ENCODE measurements at places on chromosomes 16 and 17. TPM values are rescaled to one million over a fixed set of nuclear protein-coding genes. Genes with fewer than 3 reads are reported as not detected.

DNA sequence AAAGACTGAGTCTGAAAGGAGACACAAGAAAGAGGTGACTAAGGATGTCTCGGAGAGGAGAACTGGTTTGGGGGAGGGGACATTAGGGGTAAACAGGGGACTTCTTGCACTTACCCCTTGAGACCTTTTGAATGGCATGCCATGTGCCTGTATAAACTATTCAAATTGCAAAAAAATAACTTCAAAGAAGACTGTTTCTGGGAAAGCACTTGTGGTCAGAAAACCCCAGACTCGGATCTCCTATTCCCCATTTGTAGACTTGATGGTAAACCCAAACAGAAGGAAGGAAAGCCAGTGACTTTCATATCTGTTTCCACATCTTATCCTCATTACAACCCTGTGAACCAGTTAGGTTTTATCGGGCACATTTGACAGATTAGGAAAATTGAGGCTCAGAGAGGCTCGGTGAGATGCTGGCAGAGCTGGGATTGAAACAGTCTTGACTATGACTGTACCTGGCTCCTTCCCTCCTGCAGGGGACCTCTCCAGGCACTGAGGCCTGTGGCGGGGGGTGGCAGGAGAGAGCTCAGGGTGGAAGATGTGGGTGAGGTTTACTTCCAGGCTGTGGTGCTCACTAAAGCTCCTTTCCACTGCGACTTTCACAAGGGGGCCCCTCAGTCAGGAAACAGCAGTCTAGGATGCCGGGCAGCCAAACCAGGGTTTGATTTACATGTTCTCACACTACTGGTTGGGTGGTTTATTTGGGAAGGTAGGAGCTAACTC lies 30.5 kb upstream of the PLCG2 start:
- DNase-seq = no peak

- DNase-seq = no peak
Observed at GRCh38 chr16:52861614-52862022, 191.1 kb downstream of the CHD9NB start.

- peak; percentile 72 for DNase-seq
Observed at GRCh38 chr17:74749279-74750038, 1.0 kb downstream of the NHERF1 start.

GRCh38 chr16:84047206-84047605 lies 4.6 kb upstream of the SLC38A8 start:
- no peak for DNase-seq

DNA sequence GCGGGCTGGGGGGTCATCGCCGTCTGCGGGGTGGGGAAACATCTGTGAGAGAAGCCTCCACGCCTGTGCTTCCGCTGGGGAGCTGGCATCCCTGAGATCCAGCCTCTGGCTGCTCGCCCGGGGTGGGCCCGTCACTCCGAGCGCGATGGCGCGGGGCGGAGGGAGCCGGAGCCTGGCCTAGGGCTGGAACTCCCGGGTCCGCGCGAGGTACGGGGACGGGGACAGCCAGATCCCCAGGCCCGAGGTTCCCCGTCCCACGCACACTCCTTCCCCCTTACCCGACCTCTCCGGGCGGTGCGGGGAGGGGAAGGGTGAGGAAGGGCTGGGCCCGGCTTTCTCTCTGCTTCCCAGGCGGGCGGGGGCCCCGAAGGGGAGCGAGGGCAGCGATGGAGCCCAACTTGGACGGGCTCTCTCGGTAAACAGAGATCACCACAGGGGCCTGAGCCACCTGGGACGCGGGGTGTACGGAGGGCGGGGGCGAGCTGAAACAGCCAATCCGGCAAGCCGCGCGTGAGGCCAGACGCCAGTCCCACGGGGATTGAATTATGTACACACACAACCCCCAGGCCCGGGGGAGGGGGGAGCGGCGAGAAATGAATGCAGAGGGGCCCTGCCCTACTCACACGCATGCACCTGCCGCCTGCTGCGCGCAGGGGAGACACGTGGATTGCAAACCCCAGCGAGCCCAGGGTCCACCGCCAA lies at the start of gene SLC16A11:
TSS of gene SLC16A11 (minus strand) at position 596 of the 702 bp plus-strand sequence. CDS start at position 17, 579 bp downstream.
- peak; percentile 67 for DNase-seq

DNA sequence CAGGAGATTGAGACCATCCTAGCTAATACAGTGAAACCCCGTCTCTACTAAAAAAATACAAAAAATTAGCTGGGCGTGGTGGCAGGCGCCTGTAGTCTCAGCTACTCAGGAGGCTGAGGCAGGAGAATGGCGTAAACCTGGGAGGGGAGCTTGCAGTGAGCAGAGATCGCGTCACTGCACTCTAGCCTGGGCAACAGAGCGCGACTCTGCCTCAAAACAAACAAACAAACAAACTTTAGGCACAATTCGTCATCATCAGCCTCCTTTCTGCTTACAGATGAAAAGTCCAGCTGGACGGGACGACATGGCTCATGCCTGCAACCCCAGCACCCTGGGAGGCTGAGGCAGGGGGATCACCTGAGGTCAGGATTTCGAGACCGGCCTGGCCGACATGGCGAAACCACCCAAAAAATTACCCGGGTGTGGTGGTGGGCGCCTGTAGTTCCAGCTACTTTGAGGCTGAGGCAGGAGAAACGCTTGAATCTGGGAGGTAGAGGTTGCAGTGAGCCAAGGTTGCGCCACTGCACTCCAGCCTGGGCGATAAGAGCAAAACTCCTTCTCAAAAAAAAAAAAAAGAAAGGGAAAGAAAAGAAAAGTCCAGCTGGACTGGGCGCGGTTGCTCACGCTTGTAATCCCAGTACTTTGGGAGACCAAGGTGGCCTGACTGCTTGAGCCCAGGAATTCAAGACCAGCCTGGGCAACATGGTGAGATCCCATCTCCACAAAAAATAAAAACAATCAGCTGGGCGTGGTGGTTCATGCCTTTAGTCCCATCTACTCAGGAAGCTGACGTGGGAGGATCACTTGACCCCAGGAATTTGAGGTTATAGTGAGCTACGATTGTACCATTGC lies 1.5 kb upstream of the SPIRE2 start:
- no peak for DNase-seq

DNA sequence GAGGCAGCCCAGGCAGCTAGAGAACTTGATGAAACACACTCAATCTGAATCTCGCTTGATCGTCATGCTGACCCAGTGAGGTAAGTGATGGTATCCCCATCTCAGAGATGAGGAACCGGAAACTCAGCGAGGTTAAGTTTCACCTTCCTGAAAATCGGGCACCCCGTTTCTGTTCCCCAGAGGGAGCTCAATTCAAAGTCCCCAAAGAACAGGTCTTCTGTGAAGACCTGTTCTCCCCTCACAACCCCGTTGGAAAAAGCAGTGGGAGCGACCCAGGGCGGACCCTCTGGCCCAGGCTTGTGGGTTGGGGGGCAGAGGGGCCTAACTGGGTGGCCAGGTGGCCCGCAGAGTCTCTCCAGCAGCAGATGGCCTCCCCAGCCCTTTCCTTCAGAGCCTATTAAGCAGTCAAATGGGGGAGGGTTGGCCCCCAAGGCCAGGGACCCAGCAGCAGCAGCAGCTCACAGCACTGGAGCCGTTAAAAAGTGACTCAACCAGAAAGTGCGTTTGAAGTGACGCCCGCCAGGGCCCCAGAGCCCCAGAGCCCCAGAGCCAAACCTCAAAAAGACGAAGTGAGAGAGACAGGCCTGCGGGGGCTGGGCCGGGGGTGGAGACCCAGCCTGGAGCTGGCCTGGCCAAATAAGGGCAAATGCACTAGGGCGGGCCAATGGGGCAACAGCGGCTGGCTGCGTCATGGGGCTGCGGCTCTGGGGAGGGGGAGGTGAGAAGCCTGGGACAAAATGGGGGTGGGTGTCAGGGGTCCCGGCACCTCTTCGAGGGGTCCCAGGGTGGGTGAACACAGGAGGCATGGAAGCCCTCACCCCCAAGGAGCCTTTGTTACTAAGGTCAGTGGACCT lies 9.2 kb upstream of the TSPOAP1 start:
- peak; percentile 92 for DNase-seq

- peak; percentile 86 for DNase-seq
Observed at GRCh38 chr17:72422505-72423285, 301.9 kb downstream of the SOX9 start.

DNA sequence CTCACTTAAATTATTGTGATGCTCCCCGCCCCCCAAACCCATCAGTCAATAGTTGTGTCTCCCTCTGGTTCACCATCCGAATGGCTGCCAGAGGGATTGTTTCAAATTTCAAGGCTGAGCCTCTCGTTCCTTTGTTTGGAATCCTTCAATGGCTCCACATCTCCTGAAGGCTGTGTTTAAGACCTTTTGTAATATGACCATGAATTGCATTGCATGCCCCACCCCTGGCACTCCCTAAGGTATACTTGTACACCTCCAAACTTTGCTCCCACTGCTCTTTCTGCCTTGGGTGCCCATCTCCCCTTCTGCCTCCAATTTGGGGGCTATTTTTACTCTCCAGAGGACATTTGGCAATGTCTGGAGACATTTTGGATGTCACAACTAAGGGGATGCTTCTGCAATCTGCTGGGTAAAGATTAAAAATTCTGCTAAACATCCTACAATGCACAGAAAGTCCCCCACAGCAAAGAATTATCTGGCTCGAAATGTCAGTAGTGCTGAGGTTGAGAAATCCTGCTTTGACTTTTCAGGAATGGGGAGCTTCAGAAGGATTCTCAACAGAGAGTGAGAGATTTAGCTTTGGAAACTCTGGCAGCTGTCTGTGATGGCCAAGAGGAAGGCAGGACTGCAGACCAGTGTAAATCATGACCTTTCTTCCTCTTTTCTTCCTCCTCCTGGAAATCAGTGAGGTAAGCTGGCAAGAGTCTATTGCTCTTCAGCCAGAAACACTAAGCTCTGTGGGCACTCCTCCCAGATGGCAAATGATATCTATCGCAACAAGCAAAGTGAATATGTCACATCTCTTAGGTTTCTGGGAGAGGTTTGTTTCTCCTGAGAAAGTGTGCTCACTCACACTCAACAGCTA lies 8.7 kb upstream of the IL4R start:
- no peak for DNase-seq

DNA sequence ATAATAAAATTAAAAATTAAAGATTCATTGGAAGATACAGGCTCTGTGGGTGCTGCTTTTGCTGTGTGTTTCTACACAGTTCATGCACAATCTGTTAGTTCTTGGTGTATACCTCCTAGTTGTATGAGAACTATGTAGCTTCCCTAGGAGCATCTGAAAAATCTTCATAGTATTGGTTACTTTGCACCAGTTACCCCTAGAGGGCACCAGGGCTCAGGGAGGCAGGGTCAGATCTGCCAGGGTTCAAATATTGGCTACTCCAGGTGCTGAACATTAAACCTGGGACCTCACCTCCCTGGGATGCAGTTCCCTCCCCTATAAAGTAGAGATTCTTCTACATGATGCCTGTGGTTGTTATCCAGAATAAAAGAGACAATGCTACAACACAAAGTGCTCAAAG lies 583.0 kb upstream of the CDH11 start:
- DNase-seq = no peak

- peak; percentile 78 for DNase-seq
Observed at GRCh38 chr17:21379080-21379711, 3.0 kb downstream of the KCNJ12 start.

DNA sequence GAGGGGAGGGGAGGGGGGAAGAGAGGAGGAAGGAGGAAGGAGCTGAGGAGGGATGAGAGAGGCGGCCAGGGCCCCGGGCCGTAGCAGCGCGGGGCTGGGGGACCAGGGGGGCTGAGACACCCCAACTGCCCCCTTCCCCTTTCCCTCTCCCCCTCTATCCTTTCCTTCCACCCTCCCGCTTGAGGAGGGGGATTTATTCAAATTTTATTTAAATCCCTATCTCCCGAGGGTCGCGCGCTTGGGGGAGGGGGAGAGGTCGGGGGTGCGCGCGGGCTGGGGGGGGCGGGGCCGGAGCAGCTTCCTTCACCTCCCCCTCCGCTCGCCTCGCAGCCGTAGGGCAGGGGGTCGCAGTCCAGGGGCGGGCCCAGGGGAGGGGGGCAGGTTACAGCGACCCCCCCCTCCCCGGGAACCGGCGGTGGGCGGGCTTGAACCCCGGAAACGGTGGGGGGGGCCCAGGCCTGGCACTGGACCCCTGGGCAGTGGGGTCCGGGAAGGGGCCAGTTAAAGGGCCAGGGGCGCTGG lies at the start of gene FBXL19:
TSS of gene FBXL19 (plus strand) at position 19 of the 522 bp plus-strand sequence. CDS start 2,183 bp downstream, outside the sequence.
- peak; percentile 64 for DNase-seq

- DNase-seq = no peak
Observed at GRCh38 chr16:85566561-85567100, 46.5 kb upstream of the GSE1 start.

- DNase-seq = peak; percentile 93
Observed at GRCh38 chr17:76072148-76072858, at the start of gene SRP68. Gene SRP68, minus strand, starts transcription at chr17:76072517. Its CDS starts 26 bp downstream, at chr17:76072491.

DNA sequence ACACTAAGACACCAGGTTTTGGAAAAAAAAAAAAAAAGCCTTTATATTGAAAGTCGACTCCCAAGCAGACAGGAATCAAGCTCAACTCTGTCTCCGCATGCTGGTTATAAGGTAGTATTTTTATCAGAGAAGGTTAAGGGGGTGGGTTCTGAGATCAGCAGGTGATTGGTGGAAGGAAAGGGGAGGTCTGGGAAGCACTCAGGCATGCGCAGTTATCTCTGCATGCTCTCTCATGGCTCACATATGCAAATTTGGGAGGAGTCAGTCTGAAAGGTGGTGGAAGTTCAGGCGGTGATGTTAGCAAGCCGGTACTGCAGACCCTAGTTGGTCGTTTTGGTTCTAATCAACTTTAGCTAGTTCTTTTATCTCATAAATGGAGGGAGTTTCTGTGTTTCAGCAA lies 357.6 kb upstream of the C16orf82 start:
- DNase-seq = no peak

GRCh38 chr16:80585764-80586163 lies 45.0 kb downstream of the DYNLRB2 start:
- DNase-seq = no peak

DNA sequence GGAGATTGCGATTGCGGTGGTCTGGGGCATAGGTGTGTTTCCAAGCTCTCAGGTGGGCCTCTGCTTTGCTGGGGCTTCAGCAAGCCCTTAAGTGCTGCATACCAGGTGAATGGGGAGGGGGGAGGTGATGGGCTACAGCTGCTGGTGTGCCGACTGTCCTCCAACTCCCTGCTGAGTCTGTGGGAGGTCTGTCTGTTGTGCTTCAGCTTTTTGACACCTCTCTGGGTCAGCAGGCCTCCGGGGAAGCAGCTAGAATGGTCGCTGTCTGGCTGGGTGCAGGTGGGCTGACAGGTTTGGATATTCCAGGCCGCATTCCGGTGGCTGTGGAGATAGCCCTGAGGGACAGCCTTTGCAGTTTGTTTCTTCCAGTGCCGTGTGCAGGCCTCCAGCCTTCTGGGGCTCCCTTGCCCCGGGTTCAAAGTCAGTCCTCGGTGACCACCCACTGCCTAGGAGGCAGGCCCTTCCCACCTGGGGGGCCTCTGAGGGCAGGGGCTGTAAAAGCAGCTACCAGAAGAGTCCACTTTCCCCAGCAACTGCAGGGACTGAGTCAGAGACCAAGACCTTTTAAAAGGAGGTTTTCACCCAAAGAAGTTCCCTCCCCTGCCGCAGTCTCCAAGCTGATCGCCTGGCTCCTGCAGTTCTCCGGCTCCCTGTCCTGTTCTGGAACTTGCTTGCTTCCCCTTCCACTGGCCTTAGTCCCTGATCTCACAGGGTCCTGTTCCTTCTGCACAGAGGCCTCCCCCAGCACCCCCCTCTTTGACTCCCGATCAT lies 2.0 kb upstream of the TTYH2 start:
- DNase-seq = no peak

- DNase-seq = no peak
Observed at GRCh38 chr17:33653399-33653788, 360.3 kb upstream of the ASIC2 start.

ASGR1 gene
- 0.69 TPM for total RNA-seq

PHOSPHO1 gene
- 0.74 TPM for total RNA-seq

STAC2 gene
- total RNA-seq = 3.7 TPM

ENPP7 gene
- not detected for total RNA-seq

CES5A gene
- 0.32 TPM for total RNA-seq

PLA2G10 gene
- total RNA-seq = not detected

ABCC11 gene
- not detected for total RNA-seq

MILR1 gene
- 5.6 TPM for total RNA-seq

SP6 gene
- total RNA-seq = 0.42 TPM

C17orf100 gene
- 0.91 TPM for total RNA-seq

CACNG1 gene
- not detected for total RNA-seq

All from right cardiac atrium (tissue), 5 donors.